Ammon's horn (tissue), 1 donor: ENCODE measurements at places on chromosomes 6 and 20.

GRCh38 chr6:161088676-161089328 is 97.2 kb downstream of the MAP3K4 start:
- DNase-seq, result no peak

GRCh38 chr6:114764866-114765265 is 422.0 kb upstream of the HS3ST5 start:
- DNase-seq, result no peak

DNA sequence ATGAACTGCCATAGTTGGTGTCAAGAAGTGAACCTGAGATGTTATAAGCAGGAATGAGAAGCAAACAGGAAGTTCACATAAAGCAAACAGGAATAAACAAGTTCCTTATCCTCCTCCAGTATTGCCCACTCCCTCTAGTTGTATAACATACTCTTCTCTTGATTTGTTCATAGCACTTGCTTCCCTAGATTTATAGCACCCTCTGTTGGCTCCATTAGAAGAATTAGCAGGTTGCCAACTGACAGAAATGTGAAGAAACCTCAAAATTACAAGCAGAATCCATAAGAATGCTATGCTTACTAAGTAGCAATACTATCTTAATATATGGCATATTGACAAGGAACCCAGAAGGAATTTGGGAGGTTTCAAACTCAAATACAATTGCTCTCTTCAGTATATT is 195.4 kb downstream of the TBX18 start:
- no peak for DNase-seq

DNA sequence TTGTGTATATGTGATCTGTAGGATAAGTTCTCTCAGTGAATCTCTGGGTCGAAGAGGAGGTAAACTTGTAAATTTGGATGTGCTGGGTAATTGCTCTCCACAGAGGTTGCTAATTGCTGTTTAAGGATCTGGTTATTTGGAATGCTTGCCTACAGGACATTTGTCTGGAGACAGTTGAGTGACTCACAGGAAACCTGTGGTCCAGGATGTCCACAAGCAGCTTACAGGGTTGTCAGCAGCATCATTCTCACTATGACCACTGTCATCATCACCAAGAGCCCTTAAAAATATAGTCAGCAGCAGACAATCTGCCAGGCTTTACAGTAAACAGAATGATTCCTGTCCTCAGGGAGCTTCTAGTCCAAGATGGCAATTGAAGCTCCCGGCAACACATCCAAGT is 31.2 kb upstream of the KCNK5 start:
- no peak for DNase-seq

GRCh38 chr6:164640956-164641355 is 668.4 kb downstream of the C6orf118 start:
- peak; percentile 82 for DNase-seq

DNA sequence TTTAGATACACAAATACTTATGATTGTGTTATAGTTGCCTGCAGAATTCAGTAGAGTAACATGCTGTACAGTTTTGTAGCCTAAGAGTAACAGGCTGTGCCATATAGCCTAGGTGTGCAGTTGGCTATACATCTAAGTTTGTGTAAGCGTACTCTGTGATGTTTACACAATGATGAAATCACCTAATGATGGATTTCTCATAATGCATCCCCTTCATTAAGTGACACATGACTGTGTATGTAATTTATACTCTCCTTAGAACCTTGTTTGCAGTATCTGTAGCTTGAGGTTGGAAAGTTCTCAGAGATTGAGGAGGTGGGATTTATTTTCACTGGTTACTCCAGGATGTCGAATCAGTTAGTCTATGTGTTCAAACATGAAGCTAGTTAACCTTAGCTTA is 67.0 kb upstream of the TMEM30A start:
- DNase-seq, result no peak

DNA sequence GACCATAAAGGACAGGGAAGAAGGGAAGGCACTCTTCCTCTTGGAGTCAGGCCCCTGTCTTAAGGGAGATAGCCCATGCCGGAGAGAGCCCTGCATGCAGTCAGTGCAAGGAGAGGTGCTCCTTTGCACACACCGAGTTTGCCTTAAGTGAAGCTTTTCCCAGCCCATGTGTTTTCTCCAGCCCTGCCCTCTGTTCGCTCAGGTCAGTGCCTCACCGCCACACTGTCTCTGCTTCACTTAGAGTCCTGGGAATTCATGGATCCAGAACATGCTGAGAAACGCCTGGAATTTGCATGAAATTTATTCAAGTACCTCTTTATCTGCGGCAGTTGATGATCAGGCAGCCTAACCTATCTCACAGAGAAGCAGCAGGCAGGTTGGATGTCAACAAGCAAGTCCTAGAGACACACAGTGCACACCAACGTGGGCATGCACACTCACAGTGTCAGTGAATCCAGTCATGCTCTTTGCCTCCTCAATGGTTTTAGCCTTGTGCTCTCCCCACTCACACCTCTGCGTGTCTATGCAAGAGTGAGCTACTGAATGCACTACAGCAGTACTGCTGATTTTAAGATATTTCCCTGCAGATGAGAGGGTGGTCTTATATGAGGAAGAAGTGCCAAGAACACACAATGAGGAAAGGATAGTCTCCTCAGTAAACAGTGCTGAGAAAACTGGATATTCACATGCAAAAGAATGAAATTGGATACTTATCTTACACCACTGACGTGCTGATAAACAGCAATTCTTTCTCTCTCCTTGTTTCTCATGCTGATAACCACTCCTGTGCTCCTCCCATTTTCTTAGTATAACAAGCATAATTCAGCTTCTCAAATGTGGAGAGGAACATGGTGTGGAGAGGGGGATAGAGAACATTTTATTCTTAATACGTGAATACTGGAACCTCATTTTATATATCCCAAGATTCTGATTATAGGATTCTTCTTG is 295.1 kb upstream of the CDYL start:
- no peak for DNase-seq

- peak; percentile 4 for DNase-seq
Measured at GRCh38 chr6:10099529-10100140, 315.2 kb downstream of the TFAP2A start.

DNA sequence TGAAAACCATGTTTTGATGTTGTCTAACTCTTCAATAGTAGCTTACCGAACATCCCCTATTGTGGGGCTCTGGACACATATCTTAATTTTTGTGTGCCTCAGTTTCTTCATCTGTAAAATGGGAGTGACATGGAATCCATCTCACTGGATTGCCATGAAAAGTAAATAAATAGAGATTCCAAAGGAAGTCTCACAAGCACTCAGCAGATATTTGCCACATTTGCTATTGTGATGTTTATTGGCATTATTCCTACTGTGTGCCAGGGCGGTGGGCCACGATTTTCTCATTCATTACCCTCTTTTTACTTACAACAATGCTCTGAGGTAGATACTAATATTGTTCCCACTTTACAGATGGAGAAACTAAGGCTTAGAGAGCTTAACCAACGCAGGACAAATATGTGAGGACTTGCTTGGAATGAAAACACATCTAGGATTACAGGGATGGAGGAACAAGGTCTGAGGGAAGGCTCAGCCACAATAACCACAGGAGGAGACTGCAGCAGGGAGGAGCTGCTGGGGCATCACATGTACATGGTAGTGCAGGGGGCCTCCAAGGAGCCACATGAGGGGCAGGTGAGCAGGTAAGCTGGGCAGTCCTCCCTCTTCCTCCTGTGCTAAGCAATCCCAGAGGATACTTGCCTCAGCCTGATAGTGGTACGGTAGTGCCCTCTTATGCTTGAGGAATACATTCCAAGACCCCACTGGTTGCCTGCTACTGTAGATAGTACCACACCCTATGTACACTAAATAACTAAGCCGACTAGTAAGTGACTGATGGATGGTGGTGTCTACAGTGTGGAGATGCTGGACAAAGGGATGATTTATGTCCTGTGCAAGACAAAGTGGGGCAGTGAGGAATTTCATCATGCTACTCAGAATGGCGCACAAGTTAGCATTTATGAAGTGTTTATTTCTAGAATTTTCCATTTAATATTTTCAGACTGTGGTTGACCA is 176.9 kb downstream of the FOXA2 start:
- DNase-seq, result no peak

DNA sequence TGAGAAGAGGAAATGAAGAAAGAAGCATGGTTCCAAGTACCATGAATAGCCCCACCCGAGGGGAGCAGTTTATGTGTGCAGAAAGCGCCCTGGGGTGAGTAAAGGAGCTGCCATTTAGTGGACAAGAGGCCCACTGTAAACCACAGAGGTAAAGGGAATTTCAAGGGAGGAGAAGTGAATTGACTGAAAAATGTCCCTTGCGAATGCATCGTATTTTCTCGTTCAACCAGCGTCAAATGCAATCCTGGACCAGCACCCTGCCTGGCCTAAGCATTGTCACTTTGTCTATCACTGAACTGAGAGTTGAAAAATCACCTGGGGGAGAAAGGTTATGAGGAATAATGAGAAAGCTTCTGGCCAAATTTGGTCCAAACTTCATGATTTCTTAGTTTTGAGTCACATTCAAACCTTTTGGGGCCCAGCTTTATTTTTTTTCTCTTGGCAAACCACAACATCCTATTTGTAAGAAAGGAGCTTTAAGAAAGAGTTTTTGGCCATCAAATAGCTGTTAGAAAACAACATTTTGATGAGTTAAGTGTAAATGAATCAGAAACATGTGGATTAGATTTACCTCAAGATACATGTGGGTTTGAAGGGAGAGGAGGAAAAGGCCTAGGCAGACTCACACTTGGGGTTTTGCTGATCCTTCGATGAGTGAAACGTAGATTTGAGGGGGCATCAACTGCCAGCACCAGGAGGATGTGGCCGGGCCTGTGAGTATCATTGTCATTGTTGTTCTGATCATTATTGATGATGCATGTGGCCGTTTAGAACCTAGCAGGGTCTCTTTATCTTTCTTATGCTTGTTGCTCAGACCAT is 214.0 kb downstream of the CLIC5 start:
- no peak for DNase-seq

DNA sequence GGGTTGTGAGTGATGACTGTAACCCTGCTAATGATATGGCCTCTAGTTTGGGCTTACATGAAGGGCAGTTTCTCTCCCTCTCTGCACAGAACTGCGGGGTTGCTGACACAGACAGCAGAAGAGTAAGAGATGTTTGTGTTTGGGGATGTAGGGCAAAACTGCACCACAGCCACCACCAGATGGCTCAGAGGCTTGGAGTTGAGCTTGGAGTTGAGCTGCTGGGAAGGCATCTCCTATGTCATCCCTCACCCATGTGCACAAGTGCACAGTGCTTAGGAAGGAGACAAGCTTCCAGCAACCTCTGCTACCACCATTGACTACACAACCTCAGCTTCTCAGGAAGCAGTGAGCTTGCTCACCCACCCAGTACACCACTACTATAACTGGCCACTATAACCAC is 303.9 kb upstream of the DEFB112 start:
- DNase-seq, result no peak

- peak; percentile 42 for DNase-seq
Measured at GRCh38 chr6:14729129-14729871, 516.6 kb upstream of the JARID2 start.

GRCh38 chr6:83597511-83597910 is 85.2 kb downstream of the PRSS35 start:
- DNase-seq, result no peak

GRCh38 chr6:484746-485145 is 93.2 kb downstream of the IRF4 start:
- DNase-seq, result no peak

- DNase-seq, result no peak
Measured at GRCh38 chr6:135170238-135170637, 10.9 kb upstream of the MYB start.

- DNase-seq, result no peak
Measured at GRCh38 chr6:18861204-18861603, 474.1 kb downstream of the RNF144B start.

DNA sequence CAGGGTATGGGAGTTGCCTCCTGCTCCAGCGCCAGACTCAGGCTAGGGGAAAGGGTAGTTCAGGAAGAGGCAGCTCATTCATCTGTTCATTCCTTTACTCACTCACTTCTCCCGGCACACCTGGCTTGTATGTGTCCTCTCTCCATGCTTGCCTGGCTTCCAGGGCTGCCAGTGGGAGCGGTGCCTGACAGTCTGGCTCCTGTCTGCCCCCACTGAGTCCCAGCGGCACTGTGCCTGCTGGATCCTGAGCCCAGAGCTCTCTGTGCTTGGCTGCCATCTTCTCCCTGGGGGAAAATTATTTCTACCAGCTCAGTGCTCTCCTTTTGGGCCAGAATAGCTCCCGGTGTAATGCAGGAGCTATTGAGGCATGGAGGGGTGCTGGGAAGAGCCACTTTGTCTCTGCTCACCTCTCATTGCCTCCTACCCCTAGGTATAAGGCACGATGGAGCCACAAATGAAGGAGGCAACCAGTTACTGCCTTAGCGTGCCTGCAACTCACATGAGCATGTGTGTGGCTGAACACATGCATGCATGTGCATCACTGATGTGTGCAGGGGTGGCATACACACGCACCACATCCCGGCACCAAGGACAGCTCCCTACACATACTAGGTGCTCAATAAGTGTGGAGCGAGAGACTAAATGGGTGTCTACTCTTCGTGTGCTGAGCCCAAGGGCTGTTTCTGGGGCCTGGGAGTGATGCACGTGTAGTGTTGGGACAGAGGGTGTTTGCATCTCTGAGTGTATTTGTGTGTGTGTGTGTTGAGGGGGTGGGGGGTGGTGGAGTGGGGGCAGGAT is 46.6 kb downstream of the CDH22 start:
- peak; percentile 31 for DNase-seq

DNA sequence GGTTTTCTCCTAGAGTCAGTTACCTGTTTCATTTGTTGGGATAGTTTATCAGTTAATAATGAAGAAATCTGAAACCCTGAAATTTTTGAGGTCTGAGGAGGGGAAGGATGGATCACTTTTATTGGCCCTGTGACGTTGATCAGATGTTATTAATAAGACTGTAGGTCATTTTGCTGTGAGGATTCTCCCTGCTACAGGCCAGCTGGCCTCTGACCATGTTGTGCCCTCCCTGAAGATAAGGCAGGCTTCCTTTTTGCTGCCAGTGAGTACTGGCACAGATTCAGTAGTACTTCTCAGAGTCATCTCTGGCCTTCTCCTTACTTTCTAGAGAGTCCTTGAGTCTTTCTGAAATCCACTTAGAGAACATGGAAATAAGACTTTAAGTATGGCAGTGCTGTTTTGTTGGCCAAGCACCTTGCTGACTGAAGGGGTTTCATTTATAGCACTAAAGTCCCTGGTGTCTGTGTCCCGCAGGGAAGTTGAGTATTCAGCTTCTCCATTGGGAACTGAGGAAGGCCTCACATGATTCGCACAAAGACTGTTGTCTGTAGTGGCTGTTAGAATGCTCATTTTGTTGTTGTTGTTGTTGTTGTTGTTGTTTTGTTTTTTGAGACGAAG is 202.6 kb downstream of the DTNBP1 start:
- DNase-seq, result no peak

DNA sequence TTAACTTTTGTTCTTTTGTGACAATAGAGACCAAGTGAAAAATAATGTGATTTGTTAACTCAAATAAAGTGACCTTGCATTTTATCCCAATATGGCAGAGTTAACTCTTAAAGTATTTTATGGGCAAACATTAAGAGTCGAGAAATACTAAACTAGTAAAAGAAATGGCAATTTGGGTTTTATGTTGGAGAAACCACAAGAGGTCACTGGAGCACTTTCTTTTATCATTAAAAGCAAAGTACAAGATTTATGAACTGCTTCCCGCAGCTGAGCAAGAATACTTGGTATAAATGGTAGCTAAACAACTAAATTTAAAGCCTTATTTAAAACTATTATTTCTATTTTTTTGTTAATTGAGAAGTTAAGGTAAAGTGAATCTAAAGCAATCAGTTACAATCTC is 33.5 kb upstream of the MCM9 start:
- DNase-seq, result peak; percentile 28
